ENCODE measurements at places on chromosomes 2 and 18.

GRCh38 chr2:191030521-191031154 lies 16.7 kb upstream of the STAT1 start:
- DNase-seq, result peak; percentile 61

DNA sequence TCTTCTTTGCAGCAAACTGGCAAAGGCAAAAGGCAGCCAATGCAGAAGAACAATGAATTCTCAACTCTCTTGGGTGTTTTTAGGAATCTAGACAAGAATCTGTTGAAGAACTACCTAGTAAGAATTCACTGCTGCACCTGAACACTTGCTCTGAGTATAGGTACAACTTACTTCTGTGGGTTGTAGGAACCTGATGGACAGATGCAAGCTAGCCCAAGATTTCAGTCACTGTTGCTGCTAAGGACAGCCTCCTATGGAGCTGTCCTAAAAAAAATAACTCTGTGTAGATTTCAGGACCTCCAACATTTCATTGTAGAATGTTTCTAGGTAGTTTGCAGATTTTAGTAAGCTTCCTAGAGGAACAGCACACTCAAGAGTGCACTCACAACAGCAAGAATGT lies 363.5 kb downstream of the CBLN2 start:
- DNase-seq, result no peak

GRCh38 chr2:63871864-63872263 lies 30.2 kb downstream of the UGP2 start:
- no peak for DNase-seq

DNA sequence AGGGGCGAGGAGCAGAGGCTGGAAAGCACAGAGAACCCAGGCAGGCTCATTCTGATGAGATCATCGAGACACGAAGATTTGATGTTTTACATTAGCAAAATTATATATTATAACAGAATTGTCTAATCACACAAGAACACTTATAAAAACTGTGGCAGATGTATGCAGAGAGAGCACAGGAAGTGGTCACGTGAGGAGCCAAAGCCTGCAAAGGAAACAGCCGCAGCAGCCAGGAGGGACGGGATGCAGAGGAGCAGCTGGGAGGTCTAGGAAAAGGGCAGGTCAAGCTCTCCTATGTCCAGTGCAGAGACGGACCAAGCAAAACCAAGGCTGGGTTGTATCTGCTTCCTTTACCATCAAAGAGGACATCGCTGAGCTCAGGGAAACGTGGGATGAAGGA lies 355.1 kb upstream of the MYT1L start:
- DNase-seq, result no peak

DNA sequence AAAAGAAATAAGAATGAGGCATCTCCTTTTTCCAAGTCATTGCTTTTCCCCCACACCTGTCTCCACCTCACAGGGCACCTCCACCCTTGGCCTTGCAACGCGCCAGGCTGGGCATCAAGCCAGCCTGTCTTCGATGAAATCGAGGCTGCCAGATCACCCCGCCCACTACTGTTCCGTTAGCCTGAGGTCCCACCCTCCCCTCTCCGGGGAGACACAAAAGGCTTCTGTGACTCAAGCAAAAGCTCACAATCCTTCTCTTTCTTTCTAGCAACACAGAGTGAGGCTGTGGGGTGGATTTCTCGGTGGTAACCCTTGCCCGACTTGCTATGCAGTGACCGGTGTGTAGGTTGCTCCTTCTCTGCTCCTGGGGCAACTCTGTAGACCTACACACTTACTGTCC lies 9.9 kb downstream of the TNP1 start:
- no peak for DNase-seq

DNA sequence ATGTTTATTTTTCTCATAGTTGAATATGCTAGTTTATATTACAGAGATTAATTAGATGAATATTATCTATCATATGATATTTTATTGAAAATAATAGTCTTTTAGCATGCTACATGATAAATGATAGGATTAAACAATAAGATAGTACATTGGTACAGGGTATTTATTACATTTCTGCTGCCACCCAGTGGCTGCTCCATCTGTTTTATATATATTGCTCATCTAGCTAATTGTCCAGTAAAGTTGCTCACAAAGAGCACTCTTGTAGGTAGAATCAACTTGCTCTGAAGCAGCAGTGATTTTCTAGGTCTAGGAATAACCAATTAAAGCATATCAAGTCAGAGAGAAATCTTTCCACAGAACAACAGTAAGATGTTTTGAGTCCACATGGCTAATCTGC lies 183.3 kb downstream of the ASXL3 start:
- DNase-seq, result peak; percentile 45

GRCh38 chr2:203714112-203714511 lies 7.7 kb downstream of the CD28 start:
- no peak for DNase-seq

DNA sequence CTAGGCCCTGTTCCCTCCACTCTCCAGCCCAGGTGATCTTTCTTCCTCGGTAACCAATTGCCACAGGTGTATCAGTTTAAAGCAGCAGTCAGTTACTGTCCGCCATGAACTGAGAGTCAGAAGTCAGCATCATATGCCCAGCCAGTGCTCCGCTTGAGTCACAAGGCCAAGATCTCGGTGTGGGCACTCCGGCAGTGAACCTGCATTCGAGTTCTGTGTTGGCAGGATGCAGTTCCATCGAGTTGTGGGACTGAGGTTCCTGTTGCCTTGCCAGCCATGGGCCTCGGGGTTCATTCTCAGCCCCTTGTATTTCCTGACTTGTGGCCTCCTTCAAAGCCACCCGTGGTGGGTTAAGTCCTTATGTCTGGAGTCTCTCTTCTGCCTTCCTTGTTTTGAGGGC lies 3.1 kb upstream of the TMEM185B start:
- DNase-seq, result no peak

GRCh38 chr2:16125614-16126516 lies 185.5 kb downstream of the MYCN start:
- no peak for DNase-seq

DNA sequence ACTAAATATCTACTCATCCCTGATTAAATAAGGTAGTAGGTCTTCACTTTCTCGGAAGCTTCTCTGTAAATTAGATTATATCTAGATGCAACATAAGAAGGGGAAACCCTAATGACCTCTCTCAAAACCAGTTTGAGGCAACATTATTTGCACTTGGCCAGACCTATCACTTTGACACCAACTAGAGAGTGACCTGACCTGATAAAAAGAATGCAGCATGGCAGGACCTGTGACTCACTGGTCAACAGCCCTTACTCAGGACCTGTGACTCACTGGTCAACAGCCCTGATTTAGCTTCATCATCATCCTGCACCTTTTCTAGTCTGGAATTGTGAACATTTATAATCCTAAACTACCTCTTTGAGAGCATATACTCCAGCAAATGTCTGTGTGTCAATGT lies 1957.7 kb upstream of the CELF4 start:
- DNase-seq, result no peak

GRCh38 chr2:219175928-219176817 lies 552 bp downstream of the CNPPD1 start:
- peak; percentile 35 for DNase-seq

DNA sequence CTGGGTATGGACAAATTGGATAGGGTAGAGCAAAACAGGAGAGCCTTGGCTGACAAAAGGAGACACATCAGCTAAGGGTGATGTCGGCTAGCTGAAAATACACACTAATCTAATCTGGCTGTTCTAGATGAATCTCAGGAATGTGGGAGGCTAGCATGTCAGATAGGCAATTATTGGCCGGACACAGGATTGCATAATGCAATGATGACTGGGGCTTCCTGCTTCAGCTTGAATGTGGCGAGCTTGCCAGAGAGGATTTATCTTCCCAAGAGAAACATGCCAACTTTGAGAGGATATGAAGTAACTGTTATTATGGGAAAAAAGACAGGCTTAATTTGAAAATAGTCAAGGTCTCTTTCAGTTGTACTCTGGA lies 102.4 kb downstream of the TRIB2 start:
- DNase-seq, result no peak

GRCh38 chr2:131521961-131522781 lies 5.5 kb upstream of the CCDC74A start:
- no peak for DNase-seq

Data from HEK293T (cell line).